ENCODE measurements at places on chromosomes 11 and 22. TPM values are rescaled to one million over a fixed set of nuclear protein-coding genes. Genes with fewer than 3 reads are reported as not detected.

NPTXR gene
- total RNA-seq, result 21.7 TPM

CYB5R2 gene
- total RNA-seq, result 4.4 TPM

FOSL1 gene
- total RNA-seq, result 1.8 TPM

DYNC2H1 gene
- 11.5 TPM for total RNA-seq

PRODH gene
- 0.52 TPM for total RNA-seq

RCOR2 gene
- total RNA-seq, result 0.74 TPM

OR5M10 gene
- total RNA-seq, result not detected

Data from gastroesophageal sphincter (tissue), 4 donors.